ENCODE measurements at places on chromosomes 12 and 14.

- DNase-seq = no peak
Measured at GRCh38 chr12:67813456-67813904, 164.9 kb downstream of the DYRK2 start.

DNA sequence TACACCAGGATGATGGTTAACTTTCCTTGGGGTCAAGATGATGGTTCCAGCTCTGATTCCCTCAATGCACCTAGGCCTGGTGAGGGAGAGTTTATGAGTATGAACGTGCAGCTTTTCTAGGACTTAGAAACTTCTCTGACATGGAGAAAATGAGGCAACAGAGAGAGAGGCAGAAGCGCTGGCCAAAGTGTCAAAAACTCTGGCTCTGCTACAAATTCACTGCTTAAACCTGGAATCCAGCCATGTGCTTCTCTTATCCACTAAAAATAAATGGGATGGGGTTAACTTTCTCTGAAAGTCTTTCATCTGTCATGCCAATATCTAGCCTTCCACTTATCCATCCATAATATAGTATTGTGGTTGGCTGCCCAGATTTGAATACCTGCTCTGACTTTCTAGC lies 568.7 kb downstream of the MED13L start:
- DNase-seq = no peak

DNA sequence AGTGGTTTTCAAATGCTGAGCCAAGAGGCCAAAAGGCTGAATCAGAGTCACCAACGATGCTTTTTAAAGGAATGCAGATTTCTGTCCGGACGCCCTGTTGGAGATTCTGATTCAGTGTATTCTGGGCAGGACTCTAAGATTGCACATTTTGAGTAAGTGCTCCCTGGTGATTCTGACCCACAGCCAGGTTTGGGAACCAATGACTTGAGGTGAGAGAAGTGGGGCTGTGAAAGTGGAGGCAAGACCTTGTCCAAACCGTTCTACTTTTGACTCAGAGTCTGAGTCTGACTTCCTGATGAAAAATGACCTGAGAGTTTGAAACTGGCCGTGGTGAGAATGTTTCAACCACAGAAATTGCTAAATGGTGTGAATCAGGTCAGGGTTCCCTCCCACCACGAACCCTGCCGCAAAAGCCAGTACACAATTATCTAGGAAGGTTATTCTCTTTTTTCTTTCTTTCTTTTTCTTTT lies 90.2 kb downstream of the NTN4 start:
- DNase-seq = no peak

GRCh38 chr12:117051380-117051779 lies 47.8 kb downstream of the TESC start:
- DNase-seq = no peak

DNA sequence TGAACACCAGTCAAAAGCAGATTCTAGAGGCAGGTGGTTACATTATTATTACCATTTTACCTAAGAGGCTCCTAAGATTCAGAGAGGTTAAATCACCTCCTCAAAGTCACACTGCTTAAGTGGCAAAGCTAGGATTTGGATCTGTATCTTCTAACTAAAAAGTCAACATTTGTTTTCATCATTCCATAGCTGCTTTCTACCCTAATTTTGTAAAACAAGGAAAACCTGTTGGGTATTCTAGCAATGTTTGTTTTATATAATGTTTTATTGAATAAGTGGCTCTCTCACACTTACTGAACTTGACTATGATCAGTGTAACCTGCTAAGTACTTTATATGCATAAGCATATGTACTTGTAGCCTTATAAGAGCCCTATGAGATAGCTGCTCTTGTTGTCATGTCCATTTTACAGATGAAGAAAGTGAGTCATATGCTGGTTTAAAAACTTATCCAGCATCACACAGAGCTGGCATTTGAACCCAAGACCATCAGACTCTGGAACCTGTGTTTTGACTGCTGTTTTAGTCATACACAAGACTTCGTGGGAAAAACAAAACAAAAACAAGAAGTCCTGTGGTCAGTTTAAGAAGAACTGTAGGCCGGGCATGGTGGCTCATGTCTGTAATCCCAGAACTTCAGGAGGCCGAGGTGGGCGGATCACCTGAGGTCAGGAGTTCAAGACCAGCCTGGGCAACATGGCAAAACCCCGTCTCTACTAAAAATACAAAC lies 31.7 kb upstream of the EVL start:
- DNase-seq = no peak

- no peak for DNase-seq
Measured at GRCh38 chr14:67276131-67276530, 34.9 kb downstream of the PALS1 start.

- DNase-seq = no peak
Measured at GRCh38 chr14:59274991-59275391, 86.5 kb downstream of the DAAM1 start.

GRCh38 chr12:51437431-51437830 lies 12.8 kb downstream of the SLC4A8 start:
- DNase-seq = no peak

- DNase-seq = peak; percentile 35
Measured at GRCh38 chr14:89767861-89768268, 186.7 kb downstream of the EFCAB11 start.

GRCh38 chr14:38255673-38256532 lies at the start of gene CLEC14A:
TSS of gene CLEC14A (minus strand) at chr14:38256093. CDS start at chr14:38256022, 71 bp downstream.
- DNase-seq = no peak

DNA sequence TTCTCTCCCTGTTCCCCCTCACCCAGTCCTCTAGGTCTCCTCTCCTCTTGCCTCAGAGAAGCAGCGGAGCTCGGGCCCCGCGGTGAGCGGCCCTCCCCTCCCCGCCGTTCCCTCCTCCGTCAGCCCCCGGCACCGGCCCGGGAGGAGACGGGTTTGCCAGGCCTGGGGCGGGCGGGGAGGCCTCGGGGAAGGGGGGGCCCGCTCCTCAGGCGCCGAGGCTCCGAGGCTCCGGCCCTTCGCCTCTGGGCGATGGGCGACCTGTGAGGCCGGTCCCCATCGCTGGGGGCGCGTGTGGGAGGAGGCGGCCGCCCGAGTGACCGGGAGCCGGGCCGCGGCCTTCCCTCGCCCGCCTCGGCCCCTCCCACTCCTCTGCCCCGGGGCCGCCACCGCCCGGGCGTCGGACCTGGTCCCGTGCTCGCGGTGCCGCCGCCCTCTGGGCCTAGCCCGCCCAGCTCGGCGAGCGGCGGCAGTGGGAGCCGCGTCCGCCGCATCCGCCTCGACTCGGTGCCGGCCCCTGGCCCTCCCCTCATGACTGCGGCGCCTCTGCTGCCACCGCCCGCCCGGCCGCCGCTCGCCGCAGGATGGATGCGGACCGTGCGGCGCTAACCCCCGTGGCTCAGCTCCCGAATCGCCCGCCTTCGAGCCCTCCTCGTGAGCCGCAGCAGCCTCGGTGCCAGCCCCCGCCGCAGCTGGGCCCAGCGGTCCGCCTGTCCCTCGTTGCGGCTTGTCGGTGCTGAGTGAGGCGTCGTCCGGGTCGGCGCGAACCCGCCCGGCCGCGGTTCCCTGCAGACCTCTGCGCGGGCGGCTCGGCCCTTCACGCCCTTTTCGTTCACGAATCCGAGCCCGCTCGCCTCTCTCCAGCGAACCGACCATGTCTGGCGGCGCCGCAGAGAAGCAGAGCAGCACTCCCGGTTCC lies 574 bp downstream of the WNK1 start:
- DNase-seq = no peak

DNA sequence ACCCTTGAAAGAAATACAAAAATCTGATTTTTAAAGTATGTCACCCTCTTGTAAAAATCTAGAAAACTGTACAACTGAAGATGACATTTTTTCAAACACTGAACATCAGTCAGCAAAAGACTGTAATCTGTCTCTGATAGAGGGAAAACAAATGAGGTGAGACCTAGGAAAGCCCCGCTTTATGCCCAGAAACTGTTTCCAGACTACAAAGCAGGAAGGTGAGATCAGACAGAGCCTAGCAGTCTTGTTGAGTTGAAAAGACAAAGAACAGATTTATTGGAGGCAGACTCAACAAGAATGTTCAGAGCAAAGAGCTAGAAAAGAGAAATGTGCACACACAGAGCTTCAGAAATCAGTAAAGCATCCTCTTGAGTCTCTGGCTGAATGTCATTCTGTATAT lies 873.6 kb downstream of the LRFN5 start:
- no peak for DNase-seq

DNA sequence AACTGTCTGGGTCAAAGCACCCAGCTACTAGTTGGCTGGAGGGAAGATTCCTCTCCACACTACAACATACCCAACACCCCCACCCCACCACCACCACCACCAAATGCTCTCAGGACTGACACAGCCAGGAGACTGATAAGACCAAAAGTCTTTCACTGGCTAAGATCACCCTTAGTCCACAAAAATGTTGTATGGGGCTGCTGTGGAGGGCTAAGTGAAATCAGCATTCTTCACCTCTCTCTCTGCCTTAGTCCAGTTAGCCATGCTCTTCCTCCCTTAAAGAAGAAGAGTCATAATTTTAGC lies 106.2 kb downstream of the NUAK1 start:
- no peak for DNase-seq

DNA sequence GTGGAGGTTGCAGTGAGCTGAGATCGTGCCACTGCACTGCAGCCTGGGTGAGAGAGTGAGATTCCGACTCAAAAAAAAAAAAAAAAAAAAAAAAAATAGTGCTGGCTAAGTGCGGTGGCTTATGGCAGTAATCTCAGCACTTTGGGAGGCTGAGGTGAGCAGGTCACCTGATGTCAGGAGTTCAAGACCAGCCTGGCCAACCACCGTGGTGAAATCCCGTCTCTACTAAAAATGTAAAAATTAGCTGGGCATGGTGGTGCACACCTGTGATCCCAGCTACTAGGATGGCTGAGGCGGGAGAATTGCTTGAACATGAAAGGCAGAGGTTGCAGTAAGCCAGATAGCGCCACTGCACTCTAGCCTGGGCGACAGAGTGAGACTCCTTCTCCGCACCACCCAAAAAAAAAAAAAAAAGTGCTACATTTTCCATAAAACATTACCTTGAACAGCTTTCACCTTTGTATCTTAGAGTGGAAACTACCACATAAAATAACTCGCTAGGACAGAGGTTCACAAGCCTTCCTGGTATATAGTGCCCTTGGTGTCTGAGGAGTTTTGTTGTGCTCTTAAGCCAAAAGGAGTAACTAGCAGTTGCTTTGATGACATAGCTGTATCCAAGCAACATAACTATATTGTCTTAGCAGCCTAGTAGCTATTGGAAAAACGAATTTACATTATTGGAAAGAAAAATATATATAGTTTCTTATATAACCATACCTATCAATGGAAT lies 11.1 kb downstream of the PTGES3 start:
- no peak for DNase-seq

All from stimulated activated CD8-positive, alpha-beta memory T cell treated with anti-CD3 and anti-CD28 coated beads, Interleukin-15, amount 100 ng/mL, for 1 hour (primary cell).